ENCODE measurements at places on chromosomes 3 and 15. TPM values are rescaled to one million over a fixed set of nuclear protein-coding genes. Genes with fewer than 3 reads are reported as not detected.

DNA sequence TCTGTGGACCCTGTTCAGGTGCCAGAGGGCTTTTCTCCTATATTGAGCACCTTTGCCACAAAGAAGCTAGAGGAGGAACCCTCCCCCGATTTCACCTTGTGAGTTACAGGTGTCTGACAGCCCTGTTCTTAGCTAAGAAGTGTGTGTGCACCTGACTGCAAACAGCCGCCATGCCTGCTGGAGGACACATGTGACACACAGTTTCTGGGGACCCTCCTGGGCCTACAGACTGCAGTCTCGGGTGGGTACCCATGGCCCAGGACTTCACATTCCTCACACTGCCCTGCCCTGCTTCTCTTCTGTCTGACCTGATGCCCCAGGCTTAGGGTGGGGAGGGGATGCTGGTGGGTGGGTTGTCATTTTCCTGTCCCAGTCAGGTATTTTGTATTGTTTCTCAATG is 140.6 kb downstream of the CACNA1D start:
- H3K27ac ChIP-seq = no peak overlapping the region
- DNase-seq = no peak
- H3K4me1 ChIP-seq = no peaks in the 10 kb centered on the region
- no peaks in the 10 kb centered on the region for H3K36me3 ChIP-seq
- no peaks in the 10 kb centered on the region for H3K27me3 ChIP-seq
- H3K4me3 ChIP-seq = no peak overlapping the region

GRCh38 chr3:195758721-195759353 is 38.1 kb downstream of the MUC20 start:
- peaks cover 14% of the 10 kb centered on the region for H3K4me1 ChIP-seq
- no peaks in the 10 kb centered on the region for H3K27me3 ChIP-seq
- H3K36me3 ChIP-seq = no peaks in the 10 kb centered on the region
- H3K4me3 ChIP-seq = no peak overlapping the region
- no peak overlapping the region for H3K27ac ChIP-seq

- peaks cover 22% of the 10 kb centered on the region for H3K4me1 ChIP-seq
- no peak for DNase-seq
- H3K27ac ChIP-seq = no peak overlapping the region
- H3K4me3 ChIP-seq = no peak overlapping the region
Measured at GRCh38 chr3:129857899-129858298, 35.6 kb downstream of the TMCC1 start.

DNA sequence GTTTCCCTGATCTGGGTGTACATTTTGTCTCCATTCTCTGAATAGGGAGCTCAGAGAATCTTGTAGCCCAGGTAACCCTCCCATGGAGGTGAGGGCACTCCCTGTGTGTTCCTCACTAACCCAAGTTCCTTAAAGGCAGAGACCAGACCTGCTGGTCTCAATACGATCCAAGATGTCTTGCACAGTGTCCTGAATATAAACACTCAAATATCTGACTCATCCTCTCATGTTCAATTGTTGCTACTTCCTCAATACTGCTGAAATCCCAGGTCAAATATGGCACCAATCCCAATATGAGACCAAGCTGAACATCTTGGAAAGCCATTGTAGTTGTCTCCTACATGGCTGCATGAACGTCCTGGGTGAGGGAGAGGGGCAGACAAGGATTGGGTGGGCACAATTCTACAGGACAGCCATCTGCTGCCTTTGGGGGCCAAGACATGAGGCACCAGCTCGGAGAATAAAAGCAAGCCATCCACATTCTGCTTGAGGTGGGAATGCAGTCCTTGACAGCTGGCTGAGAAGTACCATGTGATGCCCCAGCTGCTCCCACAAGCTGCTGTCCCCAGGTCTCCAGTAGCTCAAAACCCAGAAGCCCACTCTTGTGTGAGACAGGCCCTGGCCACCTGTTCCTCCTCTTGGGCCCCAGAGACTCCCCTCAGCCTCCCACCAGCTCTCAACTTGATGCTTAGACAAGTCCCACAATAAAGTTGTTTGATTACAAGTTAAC is 18.2 kb downstream of the TBC1D2B start:
- no peaks in the 10 kb centered on the region for H3K36me3 ChIP-seq
- H3K27ac ChIP-seq = peak overlapping the region; percentile 32
- no peak for DNase-seq
- no peak overlapping the region for H3K4me3 ChIP-seq
- H3K27me3 ChIP-seq = no peaks in the 10 kb centered on the region

DNA sequence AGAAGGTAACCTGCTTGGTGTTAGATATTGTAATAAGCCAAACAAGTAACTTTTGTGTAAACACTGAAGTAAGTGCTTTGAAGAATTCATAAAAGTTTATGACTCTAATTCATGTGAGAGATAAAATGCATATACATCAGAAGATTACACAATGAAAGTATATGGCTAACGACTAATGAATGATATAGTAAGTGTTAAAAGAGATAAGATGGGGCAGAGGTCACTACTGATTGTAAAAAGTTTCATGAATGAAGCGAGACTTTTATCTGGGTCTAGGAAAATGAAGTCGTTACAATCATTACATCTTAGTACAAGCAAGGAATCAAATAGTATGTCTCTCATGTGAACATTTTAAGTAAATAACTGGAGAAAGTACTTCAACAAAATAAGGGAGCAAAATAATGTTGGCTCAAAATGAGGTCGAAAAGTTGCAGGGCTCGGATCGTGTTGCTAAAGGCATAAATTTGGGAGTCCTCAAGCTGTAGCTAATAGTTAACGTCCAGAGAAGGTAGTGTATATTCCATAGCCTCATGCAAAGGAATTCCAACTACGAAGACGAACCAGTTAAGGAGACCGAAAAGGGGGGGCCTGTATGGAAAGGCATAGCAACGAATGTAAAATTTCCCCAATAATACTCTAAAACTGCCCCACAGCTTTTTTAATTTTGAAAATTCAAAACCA is 984 bp upstream of the DUT start:
- peak overlapping the region; percentile 99 for H3K27ac ChIP-seq
- no peaks in the 10 kb centered on the region for H3K27me3 ChIP-seq
- H3K4me1 ChIP-seq = peaks cover 25% of the 10 kb centered on the region

GRCh38 chr3:65714134-65714533 is 324.6 kb downstream of the MAGI1 start:
- H3K4me3 ChIP-seq = no peak overlapping the region
- no peaks in the 10 kb centered on the region for H3K36me3 ChIP-seq
- no peak for DNase-seq
- no peak overlapping the region for H3K27ac ChIP-seq

- no peak overlapping the region for H3K4me3 ChIP-seq
- H3K36me3 ChIP-seq = no peaks in the 10 kb centered on the region
- DNase-seq = no peak
- no peaks in the 10 kb centered on the region for H3K27me3 ChIP-seq
- no peaks in the 10 kb centered on the region for H3K4me1 ChIP-seq
- no peak overlapping the region for H3K27ac ChIP-seq
Measured at GRCh38 chr15:99326235-99326634, 75.0 kb downstream of the LRRC28 start.

DNA sequence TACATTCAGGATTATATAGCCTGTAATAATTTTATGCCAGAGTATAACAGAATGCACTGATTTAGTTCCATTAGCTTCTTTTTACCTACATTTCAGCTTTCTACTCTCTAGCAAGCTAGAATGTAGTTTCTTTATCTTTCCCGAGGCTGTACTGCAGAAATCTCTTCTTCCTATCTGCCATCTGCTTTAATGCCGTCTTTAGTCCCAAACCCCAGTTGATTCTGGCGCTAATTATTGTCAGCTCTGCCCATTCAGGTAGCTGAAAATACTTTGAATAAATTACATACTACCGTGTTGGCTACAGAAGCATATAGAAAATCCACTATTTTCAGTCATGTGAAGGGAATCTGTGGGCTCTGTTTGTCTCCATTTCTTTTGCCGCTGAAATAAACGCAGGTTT is 706.7 kb downstream of the NTRK3 start:
- no peak for DNase-seq
- H3K27me3 ChIP-seq = no peaks in the 10 kb centered on the region
- H3K36me3 ChIP-seq = no peaks in the 10 kb centered on the region
- no peak overlapping the region for H3K27ac ChIP-seq
- no peaks in the 10 kb centered on the region for H3K4me1 ChIP-seq
- H3K4me3 ChIP-seq = no peak overlapping the region

DNA sequence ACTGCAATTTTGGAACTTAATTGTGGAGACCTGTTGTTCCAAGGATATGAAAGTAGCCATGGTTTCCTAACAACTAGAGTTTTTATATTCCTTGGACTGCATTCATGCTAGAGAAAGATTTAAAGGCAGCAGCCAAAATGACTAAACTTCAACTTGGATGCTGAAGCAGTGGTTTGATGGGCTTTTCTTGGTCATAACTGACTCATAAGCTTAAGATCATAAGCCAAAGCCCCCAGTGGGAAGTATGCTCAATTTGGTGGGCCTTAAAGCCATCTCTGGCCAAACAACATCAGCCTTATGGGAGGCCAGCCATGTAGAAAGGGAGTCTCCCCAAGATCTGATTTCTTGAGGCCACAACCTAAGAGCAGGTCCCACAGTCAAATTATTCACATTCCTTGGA is 80.2 kb downstream of the ZNF280D start:
- no peak for DNase-seq
- no peak overlapping the region for H3K27ac ChIP-seq
- H3K36me3 ChIP-seq = no peaks in the 10 kb centered on the region
- no peak overlapping the region for H3K4me3 ChIP-seq
- no peaks in the 10 kb centered on the region for H3K27me3 ChIP-seq
- no peaks in the 10 kb centered on the region for H3K4me1 ChIP-seq

GRCh38 chr3:110311541-110311940 is 760.1 kb upstream of the NECTIN3 start:
- H3K27ac ChIP-seq = no peak overlapping the region
- no peaks in the 10 kb centered on the region for H3K36me3 ChIP-seq
- H3K4me3 ChIP-seq = no peak overlapping the region
- H3K27me3 ChIP-seq = no peaks in the 10 kb centered on the region

GRCh38 chr3:187875863-187876262 is 130.6 kb upstream of the BCL6 start:
- no peak overlapping the region for H3K27ac ChIP-seq
- H3K4me3 ChIP-seq = no peak overlapping the region
- H3K27me3 ChIP-seq = no peaks in the 10 kb centered on the region
- H3K36me3 ChIP-seq = no peaks in the 10 kb centered on the region

DNA sequence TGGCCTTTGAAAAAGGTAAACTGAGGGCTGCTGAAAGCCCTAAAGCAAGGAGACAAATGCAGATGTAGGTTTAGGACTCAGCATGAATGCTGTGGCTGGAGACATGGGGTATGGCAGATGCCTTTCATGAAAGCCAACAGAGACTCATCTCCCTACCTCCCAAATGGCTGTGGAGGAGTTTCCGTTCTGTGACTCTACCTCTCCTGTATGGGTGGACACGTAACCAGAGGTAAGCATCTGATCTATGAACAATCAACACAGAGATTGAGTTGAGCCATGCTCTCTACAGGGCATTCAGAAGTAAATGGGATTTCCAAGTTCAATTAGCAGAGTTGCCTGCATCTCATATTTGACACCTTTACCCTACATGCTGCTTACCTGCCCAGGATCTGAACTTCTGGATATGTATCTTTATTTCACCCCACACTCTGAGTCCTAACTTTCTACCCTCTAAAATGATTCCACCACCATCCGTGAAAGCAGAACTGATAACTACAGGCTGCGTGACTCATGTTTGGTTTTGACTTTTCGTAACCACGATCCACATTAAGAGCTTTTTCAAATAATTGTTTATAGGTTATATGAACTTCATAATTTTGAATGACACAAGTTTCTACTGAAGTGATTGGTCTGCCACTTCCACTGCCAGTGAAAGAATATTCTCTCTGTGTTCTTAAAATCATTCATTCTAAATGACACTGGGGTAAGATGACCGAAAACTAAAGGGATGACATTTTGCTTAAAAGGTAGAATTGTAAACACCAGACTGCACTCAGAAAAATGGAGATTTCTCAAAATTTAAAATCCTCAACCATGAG is 1058.7 kb downstream of the FHIT start:
- H3K27ac ChIP-seq = no peak overlapping the region
- no peaks in the 10 kb centered on the region for H3K27me3 ChIP-seq
- no peaks in the 10 kb centered on the region for H3K36me3 ChIP-seq

- no peak for DNase-seq
- H3K4me1 ChIP-seq = no peaks in the 10 kb centered on the region
- H3K4me3 ChIP-seq = no peak overlapping the region
- H3K27ac ChIP-seq = no peak overlapping the region
Measured at GRCh38 chr3:47910233-47910632, 106.0 kb downstream of the MAP4 start.

GRCh38 chr3:55576621-55577388 is 89.7 kb upstream of the WNT5A start:
- H3K27ac ChIP-seq = no peak overlapping the region
- H3K4me1 ChIP-seq = peaks cover 5% of the 10 kb centered on the region
- no peak for DNase-seq
- no peak overlapping the region for H3K4me3 ChIP-seq

DNA sequence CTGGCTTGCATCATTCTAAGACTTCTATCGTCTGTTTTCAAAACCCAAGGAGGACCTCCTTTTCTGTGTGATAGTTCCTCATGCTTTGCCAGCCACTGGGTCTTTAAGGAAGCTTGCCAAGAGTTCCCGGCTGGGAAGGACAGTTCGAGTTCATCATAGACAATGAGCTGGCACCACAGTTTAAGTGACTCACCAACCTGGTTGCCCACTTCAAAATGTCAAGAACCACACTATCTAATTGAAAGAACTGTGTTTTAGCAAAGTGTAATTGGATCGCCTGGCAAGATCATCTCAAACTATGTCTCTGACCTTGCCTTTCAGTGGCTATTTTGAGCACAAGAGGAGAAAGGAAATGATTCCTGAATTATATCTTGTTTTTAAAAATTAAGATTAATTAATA is 27.9 kb downstream of the SOX2 start:
- H3K4me1 ChIP-seq = no peaks in the 10 kb centered on the region
- H3K27me3 ChIP-seq = peaks cover 3% of the 10 kb centered on the region
- no peak for DNase-seq
- H3K4me3 ChIP-seq = no peak overlapping the region
- no peaks in the 10 kb centered on the region for H3K36me3 ChIP-seq
- H3K27ac ChIP-seq = no peak overlapping the region

- no peaks in the 10 kb centered on the region for H3K4me1 ChIP-seq
- no peak for DNase-seq
- no peak overlapping the region for H3K27ac ChIP-seq
- H3K4me3 ChIP-seq = no peak overlapping the region
- H3K27me3 ChIP-seq = no peaks in the 10 kb centered on the region
- no peaks in the 10 kb centered on the region for H3K36me3 ChIP-seq
Measured at GRCh38 chr3:27080258-27080525, 289.0 kb downstream of the NEK10 start.

The GOLGA8G gene
- total RNA-seq = not detected

The CEMIP gene
- 0.11 TPM for total RNA-seq

The ANKRD34C gene
- total RNA-seq = not detected

The LRRIQ4 gene
- not detected for total RNA-seq

The GOLGA8S gene
- total RNA-seq = 3.1 TPM

The EBLN2 gene
- total RNA-seq = 9.3 TPM

The ACKR4 gene
- total RNA-seq = not detected

The EHHADH gene
- 7.4 TPM for total RNA-seq

The CFAP91 gene
- 28.0 TPM for total RNA-seq

The GP9 gene
- total RNA-seq = not detected

The RASL12 gene
- 7.4 TPM for total RNA-seq
